ENCODE measurements at places on chromosomes 2 and 18. TPM values are rescaled to one million over a fixed set of nuclear protein-coding genes. Genes with fewer than 3 reads are reported as not detected.

DNA sequence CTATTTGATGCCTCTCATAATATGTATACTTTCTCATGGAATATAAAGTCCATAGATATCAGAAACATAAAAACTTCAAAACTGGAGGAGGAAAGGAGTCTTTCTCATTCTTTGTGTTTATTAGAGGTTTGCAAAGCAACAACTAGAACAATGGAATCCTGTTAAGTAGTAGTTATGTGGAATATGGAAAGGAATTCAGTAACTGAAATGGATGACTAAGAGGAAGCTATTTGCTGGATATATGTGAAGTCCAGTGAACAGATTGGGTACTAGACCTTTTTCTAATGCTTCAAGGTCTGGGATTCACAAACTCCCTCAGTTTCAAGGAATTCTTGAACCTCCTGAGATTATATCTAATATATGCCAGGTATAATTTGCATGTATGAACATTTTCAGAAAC lies 353.6 kb upstream of the FANCL start:
- H3K4me3 ChIP-seq, result no peak overlapping the region
- H3K27me3 ChIP-seq, result no peaks in the 10 kb centered on the region
- H3K27ac ChIP-seq, result no peak overlapping the region
- no peaks in the 10 kb centered on the region for H3K36me3 ChIP-seq

GRCh38 chr2:37573451-37574388 lies 97.7 kb downstream of the CDC42EP3 start:
- DNase-seq, result no peak
- H3K36me3 ChIP-seq, result no peaks in the 10 kb centered on the region
- no peak overlapping the region for H3K4me3 ChIP-seq
- no peaks in the 10 kb centered on the region for H3K4me1 ChIP-seq
- H3K27ac ChIP-seq, result no peak overlapping the region

DNA sequence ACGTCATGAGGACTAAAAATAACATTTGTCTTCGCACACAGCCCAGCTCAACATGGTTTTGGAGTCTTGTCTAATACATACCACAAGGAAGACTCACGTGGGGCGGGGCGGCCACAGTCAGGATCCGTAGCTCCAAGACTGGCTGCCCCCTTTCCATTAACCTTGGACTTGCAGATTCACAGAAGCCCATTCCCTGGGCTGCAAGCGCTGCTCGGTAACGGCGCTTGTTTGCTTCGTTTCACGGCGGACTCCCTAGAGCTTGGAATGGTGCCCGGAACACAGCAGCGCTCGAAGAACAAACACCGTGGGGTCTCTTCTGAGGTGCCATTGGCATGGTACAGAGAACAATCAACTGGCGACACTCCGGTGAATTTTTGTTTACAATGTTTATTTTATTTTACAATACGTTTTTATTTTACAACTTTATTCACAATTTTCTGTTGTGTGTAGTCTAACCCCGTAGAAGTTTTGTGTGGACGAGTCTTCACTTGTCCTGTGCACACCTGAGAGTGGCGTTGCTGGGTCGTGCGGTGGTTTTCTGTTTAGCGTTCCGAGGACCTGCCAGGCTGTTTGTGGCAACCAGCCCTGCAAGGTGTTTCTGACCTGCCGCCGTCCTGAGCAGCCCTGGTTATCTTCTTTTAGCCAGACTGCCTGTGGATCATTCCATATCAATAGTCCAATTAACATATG lies 126.5 kb downstream of the GALR1 start:
- H3K4me1 ChIP-seq, result no peaks in the 10 kb centered on the region
- H3K4me3 ChIP-seq, result no peak overlapping the region
- no peaks in the 10 kb centered on the region for H3K36me3 ChIP-seq
- no peak overlapping the region for H3K27ac ChIP-seq
- no peaks in the 10 kb centered on the region for H3K27me3 ChIP-seq

DNA sequence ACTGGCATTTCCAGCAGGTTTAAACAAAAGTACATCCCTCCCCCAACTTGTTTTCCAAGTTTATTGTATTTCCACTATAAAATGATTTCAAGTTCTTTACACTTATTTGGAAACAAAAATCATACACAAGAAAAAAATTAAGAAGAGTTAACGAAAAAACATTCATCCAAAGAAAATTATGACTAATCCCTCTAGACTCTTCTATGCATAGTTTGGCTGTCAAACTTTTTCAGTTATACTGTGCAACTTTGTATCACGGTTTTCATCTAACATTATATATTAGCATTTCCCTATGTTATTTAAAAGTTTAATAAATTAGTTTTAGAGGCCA lies 627 bp downstream of the WDCP start:
- peak overlapping the region; percentile 57 for H3K4me3 ChIP-seq

DNA sequence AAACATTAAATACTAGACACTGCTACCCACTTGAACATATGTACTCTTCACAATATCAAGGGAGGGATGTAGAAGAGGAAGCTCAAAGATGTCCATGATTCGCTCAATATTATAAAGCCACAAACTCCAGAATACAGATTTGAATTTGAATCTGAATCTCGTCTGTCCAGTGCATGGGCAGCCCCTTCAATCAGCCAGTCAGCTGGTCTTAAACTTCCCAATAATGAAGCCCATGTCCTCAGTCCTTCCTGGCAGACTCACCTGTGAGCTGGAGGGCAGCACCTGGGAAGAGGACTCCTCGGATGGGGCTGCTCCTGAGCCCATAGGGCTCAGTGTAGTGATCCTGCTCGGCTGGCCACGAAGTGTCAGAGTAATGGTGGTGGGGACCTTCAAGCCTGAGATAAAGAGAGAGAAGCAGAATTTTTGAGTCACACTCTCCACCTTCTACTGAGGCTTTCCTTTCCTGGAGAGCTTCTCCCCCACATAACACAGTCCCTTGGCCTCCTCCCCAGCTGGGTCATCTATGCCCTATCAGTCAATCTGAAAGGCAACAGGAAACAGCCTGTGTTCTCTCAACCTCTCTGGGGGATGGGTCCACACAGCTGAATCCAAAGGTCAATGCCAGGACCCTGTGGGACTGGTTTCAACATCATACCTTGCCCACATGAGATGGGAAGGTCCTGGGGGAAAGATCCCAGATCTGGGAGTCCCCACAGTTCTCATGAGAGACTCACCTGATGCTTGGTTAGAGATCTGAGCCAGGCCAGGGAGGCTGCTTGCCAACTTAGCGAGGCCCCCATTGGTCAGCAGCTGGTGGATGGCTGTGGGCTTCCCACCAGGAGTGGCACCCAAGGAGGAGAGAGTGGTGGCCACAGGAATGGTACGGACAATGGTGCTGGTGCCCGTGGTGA lies 36.5 kb downstream of the KANSL3 start:
- peaks cover 3% of the 10 kb centered on the region for H3K36me3 ChIP-seq
- peaks cover 50% of the 10 kb centered on the region for H3K4me1 ChIP-seq
- H3K27me3 ChIP-seq, result no peaks in the 10 kb centered on the region
- no peak overlapping the region for H3K4me3 ChIP-seq

GRCh38 chr2:236774171-236774570 lies 204.5 kb downstream of the ACKR3 start:
- no peak overlapping the region for H3K4me3 ChIP-seq
- no peak overlapping the region for H3K27ac ChIP-seq
- H3K4me1 ChIP-seq, result peaks cover 9% of the 10 kb centered on the region
- H3K36me3 ChIP-seq, result no peaks in the 10 kb centered on the region
- no peaks in the 10 kb centered on the region for H3K27me3 ChIP-seq

DNA sequence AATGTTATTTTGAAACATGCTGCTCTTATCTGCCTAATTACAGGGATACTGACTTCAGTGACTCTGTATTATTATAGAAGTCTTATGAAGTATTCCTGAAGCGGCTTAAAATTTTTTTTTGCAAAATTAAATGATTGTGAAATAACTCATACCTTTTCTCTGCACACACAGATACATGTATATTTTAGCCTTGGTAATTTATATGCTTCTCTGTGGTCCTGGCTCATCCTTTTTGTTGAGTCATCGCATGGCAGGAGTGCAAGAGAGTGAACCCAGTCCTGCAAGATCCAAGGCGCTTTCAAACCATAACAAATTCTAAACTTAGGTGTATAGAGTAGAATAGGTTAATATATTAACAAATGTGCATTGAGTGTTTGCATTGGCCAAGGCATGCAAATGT lies 8.6 kb downstream of the CCNT2 start:
- DNase-seq, result no peak
- no peak overlapping the region for H3K27ac ChIP-seq
- H3K4me1 ChIP-seq, result peaks cover 82% of the 10 kb centered on the region
- H3K27me3 ChIP-seq, result no peaks in the 10 kb centered on the region
- H3K36me3 ChIP-seq, result no peaks in the 10 kb centered on the region

DNA sequence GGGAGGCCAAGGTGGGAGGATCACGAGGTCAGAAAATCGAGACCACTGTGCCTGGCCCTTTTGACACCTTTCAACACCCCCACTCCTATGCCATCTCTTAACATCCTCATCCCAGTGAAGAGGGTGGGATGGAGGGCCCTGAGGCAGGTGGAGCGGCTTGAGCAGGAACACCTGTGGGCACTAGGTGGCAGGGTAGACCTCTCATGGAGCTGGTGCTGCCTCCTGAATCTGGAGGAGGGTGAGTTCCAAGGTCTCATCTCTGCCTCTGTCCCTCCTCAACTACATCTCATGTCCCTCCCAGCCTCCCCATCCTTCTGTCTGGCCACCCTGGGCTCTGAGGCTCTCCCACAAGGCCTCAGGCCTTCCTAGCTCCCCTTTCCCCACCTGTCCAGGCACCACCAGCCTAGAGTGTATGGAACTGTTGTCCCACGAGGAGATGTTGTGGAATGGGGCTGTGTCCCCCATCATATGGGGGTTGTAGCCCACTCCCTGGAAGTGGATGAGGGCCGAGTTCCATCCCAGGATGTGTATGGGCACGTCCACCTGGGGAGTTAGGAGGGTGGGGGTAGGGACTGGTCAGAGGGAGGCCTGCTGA lies 17.0 kb upstream of the CRYBA2 start:
- no peak overlapping the region for H3K27ac ChIP-seq
- H3K27me3 ChIP-seq, result no peaks in the 10 kb centered on the region
- no peak overlapping the region for H3K4me3 ChIP-seq

GRCh38 chr2:159154366-159154765 lies 132.1 kb downstream of the WDSUB1 start:
- no peak overlapping the region for H3K4me3 ChIP-seq
- no peak overlapping the region for H3K27ac ChIP-seq
- H3K36me3 ChIP-seq, result no peaks in the 10 kb centered on the region

DNA sequence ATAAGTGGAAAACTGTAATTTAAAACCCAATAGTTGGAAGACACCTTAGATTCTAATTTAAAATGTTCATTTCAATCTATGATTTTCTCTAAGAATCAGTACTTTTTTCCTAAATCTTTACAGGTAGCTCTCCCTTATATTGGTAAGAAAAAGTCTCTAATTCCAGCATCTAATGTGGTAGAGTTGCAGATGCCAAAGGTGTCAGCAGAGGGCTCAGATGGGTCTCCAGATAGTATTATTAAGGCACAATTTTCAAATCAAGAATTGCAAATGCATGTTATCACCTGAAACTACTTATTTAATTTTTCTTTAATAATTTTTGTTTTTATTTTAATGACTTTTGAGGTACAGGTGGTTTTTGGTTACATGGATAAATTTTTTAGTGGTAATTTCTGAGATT lies 25.5 kb upstream of the ITGA4 start:
- H3K27ac ChIP-seq, result no peak overlapping the region
- no peaks in the 10 kb centered on the region for H3K27me3 ChIP-seq
- H3K4me3 ChIP-seq, result no peak overlapping the region
- no peaks in the 10 kb centered on the region for H3K36me3 ChIP-seq

Gene HOXD9
- 1.6 TPM for total RNA-seq

All from body of pancreas (tissue), 4 donors.